ENCODE measurements at places on chromosomes 4 and X.

GRCh38 chr4:165328708-165329107 lies 1.2 kb downstream of the MSMO1 start:
- DNase-seq, result no peak

GRCh38 chrX:51889851-51890250 lies 3.6 kb upstream of the MAGED1 start:
- DNase-seq, result no peak

DNA sequence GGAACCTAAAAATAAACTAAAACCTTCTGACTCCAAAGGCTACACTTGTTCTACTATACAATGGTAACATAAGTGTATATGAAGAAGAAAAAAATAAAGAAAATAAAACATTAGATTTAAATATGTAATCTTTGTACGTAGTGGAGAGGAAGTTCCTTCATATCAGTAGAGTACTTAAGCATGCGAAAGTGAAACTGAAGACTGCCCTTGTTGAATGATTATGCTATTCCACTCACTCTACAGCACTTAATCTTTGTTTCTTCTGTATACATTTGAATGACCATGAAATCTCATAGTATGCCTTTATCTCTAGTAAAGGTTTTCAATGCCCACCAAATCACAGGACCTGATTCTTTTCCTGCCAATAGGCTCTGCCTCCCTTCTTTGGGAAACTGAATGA lies 78.9 kb downstream of the NDST3 start:
- no peak for DNase-seq

- no peak for DNase-seq
Measured at GRCh38 chr4:114326358-114326757, 272.2 kb upstream of the UGT8 start.

- DNase-seq, result no peak
Measured at GRCh38 chr4:139922406-139923024, 231.5 kb downstream of the MAML3 start.

DNA sequence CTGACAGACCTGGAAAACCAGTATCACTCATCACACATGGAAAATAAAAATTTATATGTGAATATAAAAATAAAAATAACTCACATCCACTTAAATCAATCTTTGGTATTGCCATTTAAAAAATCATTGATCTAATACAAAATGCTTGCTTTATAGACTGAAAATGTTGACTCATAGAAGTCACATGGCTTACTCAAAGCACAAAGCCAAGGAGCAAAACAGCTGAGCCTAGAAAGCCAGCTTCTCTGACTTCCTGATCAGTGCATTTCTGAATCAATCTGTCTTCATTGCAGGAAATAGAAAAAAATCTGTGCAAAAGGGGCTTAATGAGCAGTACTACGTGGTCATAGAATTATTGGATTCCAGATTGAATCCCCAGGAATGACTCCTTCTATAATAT lies 176.9 kb upstream of the HS3ST1 start:
- no peak for DNase-seq

GRCh38 chr4:89308161-89308500 lies 531 bp upstream of the GPRIN3 start:
- DNase-seq, result no peak

DNA sequence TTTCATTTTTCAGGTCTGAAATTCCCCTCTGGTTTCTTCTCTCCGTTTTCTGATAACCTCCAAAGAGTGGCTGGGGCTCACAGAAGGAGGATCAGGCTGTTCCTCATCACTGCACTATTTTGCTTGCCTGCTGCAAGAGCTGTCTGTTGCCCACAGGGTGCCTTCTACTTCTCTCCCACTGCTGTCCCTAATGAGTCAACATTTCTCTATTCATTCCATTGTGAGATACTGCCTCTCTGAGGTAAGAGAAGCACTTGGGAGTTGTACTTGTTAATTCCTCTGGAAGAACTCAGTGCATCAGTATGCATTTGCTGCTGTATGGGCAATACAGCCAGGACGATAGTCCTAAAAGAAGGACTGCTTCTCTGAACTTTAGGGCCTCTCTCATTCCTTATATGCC lies 34.8 kb downstream of the CT47B1 start:
- DNase-seq, result no peak

DNA sequence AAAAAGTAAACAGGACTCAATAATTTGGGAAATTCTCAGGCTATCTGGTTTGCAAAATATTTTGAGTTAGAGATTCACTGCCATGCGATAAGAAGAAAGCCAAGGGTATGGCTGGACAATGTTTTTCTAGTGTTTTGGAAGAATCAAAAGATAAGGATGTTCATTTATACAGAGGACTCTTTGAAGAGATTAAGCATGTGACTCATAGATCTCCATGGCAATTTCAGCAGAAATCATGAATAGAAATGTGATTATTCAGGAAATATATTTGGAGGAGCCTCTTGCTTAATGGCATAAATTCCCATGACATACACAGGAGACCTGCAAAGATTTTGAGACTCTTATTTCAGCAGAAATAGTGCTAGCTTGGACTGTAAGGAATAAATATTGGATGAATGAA lies 16.7 kb upstream of the FRAS1 start:
- no peak for DNase-seq

DNA sequence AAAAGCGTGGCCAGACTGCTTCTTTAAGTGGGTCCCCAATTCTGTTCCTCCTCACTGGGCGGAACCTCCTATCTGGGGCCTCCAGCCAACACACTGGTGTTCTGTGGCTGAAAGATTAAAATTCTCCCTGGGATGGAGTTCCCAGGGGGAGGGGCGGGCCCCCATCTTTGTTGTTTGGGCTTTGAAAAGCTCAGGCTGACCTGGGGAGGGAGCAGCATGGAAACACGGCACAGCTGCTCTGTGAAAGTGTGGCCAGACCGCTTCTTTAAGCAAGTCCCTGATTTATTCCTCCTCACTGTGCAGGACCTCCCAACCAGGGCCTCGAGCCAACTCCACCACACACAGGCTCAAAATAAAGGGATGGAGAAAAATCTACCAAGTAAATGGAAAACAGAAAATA lies 219.5 kb downstream of the TMEM47 start:
- no peak for DNase-seq

GRCh38 chrX:19660604-19661255 lies 145.4 kb upstream of the MAP3K15 start:
- no peak for DNase-seq

DNA sequence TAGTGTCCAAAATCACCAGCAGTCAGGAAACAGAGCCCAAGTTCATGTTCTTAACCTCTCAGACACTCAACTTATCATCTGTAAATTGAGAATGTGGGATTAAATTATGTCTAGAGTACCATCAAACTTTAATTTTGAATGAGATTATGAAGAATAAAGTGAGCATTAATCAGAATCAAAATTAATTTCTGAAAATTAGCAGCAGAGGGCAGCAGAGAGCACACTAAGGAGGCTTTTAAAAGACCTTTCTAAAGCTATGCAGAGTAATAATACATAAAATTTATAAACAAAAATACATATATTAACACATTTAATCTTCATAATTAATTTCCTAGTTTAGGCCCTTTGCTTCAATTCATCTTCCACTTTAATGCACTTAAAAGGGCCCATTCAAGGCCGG lies 7.1 kb downstream of the TASL start:
- DNase-seq, result peak; percentile 33

DNA sequence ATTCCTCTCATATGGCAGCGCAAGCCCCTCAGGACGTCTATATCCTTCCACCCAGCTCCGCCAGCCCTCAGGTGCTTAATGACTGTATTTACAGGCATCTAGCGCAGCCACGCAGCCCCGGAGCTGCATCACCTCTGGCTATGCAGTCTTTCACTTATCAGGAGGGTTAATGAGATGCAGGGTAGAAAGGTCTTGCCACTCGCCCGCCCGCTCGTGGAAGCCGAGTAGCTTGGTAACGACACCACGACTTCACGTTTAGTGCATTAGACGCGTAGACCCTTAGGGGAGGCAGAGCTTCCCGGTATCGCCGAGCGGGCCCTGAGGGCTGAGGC lies 1.5 kb upstream of the SLC16A2 start:
- DNase-seq, result no peak

GRCh38 chr4:168694667-168695066 lies 197.8 kb downstream of the PALLD start:
- DNase-seq, result no peak

DNA sequence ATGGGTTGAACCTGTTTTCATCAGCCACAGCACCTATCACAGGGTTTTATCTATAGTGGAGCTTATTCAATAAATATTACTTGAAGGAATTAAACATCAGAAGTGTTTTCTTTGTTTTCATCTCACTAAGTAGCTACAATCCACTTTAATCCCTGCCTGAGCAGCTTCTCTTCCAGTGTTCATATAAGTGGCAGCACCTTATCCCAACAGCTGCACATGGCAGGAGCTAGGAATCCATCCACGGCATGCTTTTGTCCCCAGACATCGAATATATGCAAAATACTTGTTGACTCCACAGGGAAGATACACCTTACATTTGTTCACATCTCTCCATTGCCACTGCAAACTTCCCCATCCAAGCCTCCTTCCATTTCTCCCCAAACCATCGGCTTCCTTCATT lies 549.8 kb upstream of the FAM241A start:
- DNase-seq, result no peak

DNA sequence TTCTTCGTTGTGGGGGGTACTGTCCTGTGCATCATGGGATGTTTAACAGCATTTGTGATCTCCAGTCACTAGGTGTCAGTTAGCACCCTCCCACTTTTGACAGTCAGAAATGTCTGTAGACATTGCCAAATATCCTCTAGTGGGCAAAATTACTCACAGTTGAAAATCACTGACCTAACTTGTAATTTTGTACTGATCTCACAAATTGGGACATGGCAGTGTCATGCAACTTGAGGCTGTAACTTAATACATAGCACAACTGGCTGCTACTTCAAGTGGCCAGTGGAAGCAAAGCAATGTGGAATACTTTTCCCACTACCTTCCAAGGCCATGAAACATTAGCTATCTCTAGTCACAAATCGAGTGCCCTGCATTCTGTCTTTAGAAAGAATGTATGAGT lies 23.2 kb upstream of the TSPAN7 start:
- no peak for DNase-seq

GRCh38 chr4:55592014-55592413 lies at the start of gene PDCL2:
Gene PDCL2 (minus strand): TSS chr4:55592245. CDS start chr4:55592109, 136 bp downstream.
- DNase-seq, result no peak

GRCh38 chr4:90181644-90182043 lies 54.5 kb downstream of the CCSER1 start:
- DNase-seq, result no peak

- no peak for DNase-seq
Measured at GRCh38 chr4:156237231-156237630, 283.6 kb upstream of the CTSO start.

DNA sequence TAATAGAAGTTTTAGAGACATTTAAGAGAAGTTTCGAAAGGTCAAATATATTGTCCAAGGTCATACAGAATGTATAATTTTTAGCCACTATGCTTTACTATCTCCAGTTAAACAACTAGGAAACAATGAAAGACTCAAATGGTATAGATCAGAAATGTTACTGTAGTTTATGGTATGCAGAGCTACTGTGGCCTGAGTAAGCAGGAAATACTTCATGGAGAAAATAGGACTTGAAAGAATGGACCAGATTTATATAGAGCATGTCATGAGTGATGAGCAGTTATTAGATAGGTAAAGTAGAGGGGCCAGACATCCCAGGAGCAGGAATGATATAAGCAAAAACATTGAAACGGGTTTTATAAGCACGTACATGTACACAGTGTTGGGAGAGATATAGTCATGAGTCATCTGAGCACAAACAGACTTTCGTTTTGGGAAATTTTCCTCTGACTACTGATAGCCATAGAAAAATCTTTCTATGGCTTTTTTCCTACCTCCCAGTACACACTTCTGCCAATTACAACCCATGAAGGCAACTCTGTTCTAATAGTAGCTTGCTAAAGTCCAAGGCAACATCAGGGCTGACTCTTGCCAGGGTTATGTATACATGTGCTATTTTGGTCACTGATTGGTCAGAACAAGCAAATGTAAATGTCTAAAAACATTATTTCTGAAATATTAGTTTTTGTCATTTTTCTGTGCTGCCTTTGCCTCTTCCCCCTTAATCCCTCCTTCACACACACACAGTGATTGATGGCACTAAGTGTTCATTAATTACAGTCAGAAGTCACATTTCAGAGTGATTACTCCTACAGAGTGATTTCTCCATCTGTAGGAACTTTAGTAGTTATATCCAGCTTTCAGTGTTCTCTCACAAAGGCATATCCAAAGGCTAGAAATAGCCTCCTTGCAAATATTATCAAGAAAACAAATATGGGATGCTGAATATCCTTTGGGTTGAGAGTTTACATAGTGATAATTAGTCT lies 198.7 kb downstream of the ENOX2 start:
- no peak for DNase-seq

DNA sequence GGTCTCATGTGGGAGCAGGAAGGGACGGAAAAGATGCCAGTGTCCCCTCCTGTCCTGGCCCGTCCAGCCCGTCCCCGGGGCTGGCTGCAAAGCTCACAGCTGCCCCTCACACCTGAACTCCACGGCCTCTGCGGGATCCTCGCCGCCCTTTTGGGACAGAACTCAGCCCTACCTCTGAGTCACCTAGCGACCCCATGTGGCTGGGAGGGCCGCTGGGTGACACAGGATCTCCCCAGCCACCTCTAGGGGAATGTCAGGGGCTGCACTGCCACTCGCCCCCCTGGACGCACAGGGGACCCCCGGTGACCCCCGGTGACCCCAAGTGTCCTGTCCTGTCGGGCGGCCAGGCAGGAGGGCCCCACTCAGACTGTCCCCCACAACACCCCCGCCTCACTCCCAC lies 748 bp downstream of the FAM9B start:
- no peak for DNase-seq

DNA sequence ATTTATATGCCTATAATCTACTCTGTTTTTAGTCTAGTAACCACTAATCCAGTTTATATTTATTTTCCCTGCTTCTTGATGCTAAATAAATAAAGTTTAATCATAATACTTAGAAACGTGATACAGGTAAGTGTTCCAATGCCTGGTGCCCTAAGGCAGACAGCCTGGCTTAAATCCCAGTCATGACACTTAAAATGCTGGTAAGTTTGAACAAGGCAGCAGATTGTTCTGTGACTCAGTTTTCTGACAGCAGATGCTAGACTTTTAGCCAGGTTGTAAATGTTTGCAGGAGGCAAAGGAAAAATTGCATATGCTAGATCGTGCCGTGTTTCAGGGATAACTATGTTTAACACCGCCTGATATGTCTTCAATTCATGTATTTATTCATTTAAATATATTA lies 2661.6 kb downstream of the PCDH7 start:
- DNase-seq, result no peak

- DNase-seq, result no peak
Measured at GRCh38 chr4:41927796-41928499, 7.3 kb upstream of the TMEM33 start.

DNA sequence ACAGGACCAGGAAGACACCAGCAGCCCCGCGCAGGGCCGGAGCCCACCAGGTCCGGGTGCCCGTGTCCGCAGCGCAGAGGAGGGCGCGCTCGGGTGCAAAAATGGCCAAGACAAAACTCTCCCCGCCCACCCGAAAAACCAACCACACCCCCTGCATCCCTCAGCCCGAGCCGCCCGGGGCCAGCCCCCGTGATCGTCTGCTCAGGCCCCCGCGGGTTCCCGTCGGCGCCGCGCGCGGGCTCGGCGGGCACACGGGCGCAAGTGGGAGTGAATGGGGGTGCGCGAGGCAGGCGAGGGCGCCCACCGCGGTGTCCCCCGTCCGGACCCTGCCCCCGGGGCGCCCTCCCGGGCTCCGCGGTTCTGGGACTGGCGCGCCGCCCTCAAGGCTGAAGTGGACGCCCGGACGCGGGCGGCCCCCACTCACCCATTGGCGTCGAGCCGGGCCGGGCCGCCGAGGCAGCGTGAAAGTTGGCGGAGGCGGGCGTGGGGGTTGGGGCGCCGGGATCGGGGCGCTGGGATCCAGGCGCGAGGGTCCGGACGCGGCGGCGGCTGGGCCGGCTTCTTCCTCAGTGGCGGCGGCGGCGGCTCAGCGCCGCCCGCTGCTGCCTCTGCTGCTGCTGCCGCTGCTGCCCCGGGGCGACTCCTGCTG lies 393 bp downstream of the SH3KBP1 start:
- no peak for DNase-seq

Data from T-helper 2 cell (primary cell).